ENCODE measurements at places on chromosomes 13 and 19.

- peak; percentile 60 for DNase-seq
Observed at GRCh38 chr19:35710784-35711723, 6.7 kb downstream of the ZBTB32 start.

GRCh38 chr13:89465366-89465765 is 1794.2 kb downstream of the SLITRK5 start:
- no peak for DNase-seq

DNA sequence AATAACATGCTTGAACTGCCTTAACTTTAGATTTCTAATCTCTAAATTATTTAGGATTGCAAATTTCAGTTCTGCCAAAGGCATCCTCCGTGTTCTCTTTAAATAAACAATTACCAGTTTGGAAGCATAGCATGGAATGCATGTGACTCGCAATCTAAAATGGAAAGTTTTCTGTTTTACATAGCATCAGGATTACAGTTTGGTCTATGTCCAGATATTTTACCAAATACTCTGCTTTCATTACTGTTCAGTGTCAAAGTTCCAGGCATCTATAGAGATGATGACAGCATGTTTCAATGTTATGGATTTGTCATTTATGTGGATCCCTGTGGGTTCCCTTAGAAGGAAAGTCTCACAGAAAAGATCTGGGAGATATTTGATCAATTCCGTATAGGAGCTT is 16.8 kb downstream of the FLT1 start:
- DNase-seq: no peak

- DNase-seq: no peak
Observed at GRCh38 chr19:46981286-46981945, 38.2 kb upstream of the NPAS1 start.

- peak; percentile 33 for DNase-seq
Observed at GRCh38 chr19:6060600-6061375, 49.5 kb downstream of the RFX2 start.

DNA sequence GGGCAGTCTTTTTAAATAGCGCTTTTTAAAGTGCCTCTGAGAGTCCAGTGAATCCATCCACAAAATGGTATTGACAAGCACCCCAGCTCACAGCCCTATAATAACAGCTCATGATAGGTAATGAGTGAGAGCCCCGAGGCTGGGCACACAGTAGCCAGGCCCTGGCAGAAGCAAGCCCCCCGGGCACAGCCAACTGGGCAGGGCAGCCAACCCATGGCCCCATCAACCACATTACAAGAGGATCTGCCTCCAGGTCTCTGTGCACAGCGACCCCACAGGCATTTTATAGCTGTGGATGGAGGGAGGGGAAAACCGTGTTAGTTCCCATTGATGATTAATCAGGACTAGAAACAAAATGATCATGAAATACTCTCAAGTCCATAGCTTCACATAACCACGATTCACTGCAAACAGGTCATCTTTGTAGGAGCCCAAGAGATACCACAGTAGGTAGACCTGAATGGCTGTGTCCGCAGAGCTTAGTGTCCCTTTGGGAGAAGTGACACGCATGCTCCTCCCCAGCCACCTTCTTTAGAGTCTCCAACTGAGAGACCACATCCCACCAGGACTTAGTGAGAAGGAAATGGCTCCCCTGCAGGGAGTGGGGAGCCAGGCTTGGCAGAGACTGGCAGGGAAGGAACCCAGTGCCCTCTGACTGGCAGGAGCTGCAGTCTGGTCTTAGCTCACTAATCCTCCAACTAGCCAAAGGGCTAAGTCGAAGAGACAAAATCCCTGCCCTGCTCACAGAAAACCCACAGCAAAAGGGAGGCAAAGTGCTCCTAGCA is 4.3 kb upstream of the VSTM2B start:
- DNase-seq: no peak

Measured in stimulated activated CD4-positive, alpha-beta T cell treated with anti-CD3 and anti-CD28 coated beads, Interleukin-2, amount 100 ng/mL, for 4 hours (primary cell).